Fibroblast of mammary gland (primary cell): ENCODE measurements at places on chromosomes 3 and 15.

GRCh38 chr3:152583963-152584362 is 251.0 kb upstream of the P2RY1 start:
- DNase-seq: peak; percentile 72

DNA sequence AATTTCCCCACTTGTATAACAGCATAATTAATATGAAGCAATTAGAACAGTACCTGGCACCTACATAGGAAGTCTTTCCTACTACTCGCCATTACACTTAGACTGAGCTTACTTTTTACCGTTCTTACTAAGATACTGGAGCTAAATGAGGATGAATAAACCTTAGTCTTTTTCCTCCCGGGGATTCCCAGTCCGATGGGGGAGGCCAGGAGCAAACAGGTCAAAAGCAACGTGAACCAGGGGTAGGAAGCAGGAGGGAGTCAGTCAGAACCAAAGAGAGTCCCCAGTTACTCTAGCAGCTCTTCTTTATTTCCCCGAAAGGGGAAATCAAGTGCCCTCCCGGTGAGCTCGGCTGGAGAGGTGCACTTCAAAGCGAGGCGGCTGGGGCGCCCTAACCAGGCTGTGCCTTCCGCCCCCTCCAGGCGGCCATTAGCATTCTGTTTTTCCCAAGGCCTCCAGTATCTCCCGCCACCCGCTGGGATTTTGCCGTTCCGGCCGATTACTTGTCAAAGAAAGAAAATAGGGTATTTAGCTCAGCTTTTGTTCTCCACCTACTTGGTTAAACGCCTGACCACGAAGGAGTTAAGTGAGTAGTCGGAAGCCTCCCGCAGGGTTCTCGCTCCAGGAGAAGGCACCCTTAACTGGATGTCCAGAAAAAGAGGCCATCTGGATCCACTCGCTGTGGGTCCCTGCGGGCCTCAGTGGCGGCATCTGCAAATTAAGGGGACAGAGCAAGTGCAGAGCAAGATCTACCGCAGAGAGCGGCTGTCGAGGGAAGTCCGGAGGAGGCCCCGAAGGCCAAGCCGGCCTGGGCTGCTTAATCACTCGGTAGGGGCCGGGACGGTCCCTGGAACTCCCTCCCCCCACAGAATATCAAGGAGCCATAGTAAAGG is 6.3 kb upstream of the EOMES start:
- no peak for DNase-seq

DNA sequence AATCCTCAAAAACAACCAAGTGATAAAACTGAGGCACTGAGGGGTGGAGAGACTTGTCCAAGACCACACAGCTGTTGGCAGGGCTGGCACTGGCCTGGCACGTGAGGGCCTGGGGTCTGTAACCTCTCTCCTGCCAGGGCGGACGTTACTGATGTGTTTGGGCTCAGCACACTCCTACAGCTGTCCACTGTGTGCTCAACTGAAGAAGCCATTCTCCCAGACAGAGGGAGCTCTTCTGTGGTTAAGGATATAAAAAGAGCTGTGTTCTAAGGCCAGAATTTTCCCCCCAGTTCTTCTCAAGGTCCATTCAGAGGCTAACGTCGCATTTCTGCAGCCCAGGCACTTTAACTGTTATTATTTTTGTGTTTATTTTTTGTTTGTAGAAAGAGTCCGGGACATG is 429.0 kb upstream of the ATP11B start:
- no peak for DNase-seq

DNA sequence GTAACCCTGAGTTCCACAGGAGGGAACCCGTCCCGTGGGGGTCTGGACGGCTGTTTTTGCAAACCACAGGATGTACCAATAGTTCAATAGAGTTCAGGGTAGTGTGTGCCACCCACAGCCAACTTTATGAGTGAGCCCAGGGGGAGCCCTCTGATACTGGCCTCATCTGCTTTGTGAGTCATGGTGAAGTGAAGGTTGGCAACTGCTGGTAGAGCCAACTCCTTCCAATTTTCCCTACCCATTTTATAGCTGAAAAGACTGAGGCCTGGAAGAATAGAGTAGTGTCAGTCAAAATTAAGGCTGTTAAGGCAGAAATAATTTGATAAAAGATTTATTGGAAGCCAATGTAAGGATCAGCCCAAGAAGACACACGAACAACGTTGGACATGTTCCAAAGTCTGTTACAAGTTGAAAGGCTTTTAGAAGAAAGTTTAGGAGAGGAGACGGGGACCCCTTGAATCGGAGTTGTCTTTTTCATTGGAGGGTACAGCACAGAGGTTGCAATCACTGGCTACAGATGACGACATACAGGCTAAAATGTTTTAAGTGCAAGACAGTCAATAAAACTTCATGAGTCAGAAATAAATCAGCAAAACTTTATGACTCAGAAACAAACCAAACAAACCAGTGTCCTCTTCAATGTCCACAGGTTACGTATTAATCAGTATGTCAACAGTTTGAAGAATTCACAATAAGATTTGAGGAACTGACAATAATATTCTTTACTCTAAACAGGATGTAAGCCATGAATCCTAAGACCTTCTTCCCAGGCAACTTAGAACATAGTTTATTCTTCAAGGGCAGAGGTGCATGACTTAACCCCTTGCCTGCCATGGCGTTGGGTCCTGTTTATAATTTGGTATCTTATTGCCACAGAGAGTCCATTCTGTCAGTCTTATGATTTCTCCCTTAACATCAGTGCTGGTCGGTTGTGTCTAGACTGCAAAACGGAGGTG is 62.9 kb upstream of the NR2E3 start:
- DNase-seq: peak; percentile 95

DNA sequence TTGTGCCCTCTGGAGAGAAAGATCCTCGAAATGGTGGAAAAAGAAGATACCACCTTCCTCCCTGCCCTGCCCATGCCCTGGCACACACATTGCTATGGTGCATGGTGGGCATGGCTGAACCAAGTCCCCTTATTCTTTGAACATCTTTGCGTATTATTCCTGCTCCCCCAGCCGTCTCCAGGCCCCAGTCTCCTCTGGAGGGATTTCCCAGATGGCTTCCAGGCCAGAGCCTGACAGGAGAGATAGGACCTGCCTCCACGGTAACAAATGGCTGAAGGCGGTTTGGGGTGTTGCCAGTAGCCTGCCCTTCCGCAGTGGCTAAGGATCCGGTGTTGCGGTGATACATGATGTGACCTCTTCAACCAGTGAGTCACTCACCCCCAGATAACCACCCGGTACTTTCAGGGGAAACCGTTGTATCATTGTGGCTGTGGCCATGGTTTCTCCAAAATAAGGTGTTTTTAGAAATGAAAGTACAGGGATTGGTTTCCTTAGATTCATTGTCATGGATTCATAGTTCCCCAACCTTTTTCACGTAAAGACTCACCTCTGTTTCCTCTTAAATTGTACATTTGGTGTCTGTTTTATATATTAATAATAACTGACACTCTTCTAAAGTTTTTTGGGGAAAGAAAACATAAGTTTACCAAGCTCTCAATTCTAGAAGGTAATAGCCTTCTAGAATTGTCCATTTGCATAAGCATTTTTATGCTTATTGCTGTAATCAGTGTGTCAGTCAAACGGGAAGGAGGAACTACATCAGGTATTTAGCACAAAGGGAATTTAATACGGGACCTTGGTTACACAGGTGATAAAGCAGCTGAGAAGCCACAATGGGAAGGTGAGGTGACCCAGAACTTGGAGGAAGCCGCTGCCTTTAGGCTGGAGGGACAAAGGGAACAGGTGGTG is 25.9 kb downstream of the SMAD3 start:
- DNase-seq: peak; percentile 97

DNA sequence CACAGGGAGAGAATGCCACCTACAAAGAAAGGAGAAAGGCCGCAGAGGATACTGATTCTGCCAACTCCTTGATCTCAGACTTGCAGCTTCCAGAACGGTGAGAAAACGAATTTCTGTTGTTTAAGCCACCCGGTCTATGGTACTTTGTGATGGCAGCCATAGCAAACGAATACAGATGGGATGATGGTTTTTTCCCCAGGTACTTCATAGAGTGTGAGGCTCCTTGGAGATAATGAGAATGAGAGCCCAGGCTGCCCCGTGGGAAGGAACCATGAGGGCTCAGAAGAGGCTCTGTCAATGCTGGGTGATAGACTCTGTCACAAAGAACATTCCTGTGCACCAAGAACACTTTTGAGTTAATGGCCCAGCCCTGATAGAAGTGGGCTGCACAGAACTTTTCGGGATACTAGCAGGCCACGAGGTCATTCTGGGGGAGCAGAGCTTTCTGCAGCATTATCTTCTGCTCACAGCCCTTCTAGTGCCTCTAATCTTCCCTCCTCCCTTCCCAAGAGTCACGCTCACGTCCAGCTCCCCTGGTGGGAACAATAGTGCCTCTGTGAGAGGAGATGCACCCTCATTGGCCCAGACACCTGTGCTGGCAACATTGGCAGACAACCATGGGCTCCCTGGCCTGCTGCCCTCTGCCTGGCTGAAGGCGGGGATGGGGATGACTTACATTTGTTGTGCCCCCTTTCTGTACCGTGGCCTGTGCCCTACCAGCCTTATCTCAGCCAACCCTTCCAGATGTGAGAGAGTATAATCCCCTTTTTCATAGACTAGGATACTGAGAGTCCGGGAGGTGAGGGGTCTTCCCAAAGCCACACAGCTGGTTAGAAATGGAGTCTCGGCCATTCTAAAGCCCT is 5.2 kb upstream of the RLBP1 start:
- no peak for DNase-seq

GRCh38 chr3:115401851-115402501 is 221.3 kb upstream of the GAP43 start:
- peak; percentile 70 for DNase-seq

DNA sequence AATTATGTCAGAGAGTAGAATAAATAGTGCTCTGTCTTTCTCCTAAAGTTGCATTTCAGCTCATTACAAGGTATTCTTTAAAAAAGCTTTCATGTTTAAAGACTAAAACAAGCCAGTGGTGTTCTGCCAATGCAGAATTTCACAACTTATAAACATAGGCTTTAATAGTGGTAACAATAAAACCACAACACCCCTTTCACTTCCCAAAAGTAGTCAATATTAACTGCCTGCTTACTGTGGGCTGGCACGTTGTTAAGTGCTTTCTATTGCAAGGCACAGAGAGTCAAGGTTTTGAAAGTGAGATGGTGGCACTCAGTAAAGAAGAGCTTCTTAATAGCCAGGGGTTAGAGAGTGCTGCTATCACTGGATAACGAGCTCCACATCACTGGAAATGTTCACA is 8.4 kb upstream of the RTP1 start:
- no peak for DNase-seq

DNA sequence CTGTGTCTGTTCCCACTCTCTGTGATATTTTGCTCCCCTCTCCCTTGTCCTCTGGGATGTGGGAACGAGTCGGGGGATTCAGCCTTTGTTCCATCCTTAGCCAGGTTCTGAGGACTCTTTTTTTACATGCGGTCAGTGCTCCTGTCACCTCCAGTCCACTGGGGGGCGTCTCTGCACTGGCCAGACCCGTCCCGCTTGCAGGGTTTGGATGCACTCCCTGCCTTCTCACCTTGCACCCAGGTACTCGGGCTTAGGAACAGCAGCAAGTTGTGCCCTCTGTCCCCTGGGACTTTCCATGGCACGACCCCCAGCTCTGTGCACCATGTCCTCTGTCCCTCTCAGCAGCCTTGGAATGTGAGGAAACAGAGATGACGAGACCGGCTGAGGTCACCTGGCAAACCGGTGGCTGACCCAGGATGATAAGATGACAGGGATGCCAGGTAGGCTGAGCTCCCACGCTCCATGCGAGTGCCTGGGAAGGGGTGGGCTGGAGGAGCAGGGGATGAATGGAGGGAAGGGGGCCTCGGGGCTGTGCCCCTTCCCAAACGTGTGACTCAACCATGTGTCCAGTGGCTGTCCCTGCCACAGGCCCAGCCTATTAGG is 27.3 kb upstream of the FGD5 start:
- peak; percentile 38 for DNase-seq

DNA sequence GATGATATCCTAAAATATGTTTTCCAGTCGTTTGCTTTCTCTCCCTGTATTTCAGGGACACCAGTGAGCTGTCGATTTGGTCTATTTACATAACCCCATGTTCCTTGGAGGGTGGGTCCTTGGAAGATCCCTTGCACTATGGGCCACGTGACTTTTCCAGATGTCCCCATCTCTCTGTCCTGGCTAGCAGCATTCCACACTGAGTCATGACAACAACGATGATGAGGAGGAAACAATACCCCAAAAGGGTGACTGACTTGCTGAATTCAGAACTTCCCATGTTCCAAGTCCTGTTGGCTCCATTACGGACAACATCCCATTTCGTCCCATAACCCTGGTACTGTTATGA is 134.3 kb downstream of the NSMCE3 start:
- peak; percentile 28 for DNase-seq

- DNase-seq: no peak
These were observed 44.8 kb upstream of the CCDC174 start for GRCh38 chr3:14606669-14607339.

- no peak for DNase-seq
These were observed 31.0 kb downstream of the NEK4 start for GRCh38 chr3:52739730-52740129.

DNA sequence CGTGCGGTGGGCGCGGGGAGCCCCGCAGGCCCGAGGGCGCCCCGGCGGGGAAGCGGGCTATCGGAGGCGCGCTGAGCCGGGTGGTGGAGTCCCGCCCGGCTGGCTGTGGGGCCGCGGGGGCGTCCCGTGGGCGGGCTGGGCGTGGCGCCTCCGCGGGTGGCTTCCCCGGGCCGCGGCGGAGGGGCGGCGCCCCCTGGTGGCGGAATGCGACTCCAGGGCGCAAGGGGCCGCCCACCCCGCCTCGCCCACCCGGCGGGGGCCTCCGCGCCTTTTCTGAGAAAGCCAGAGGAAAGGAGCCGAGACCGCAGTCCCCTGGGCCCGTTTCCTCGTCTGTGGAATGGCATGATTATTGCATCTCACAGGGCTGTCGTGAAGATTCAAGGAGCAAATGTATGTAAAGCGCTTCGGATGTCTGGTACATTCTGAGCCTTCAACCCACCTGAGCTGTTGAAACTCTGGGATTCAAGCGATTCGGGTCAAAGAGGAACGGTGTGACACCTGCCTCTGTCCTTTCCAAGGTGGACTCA is 31.9 kb upstream of the RAB6B start:
- no peak for DNase-seq

- DNase-seq: peak; percentile 31
These were observed 67.4 kb downstream of the SNRPN start for GRCh38 chr15:25022233-25022632.

DNA sequence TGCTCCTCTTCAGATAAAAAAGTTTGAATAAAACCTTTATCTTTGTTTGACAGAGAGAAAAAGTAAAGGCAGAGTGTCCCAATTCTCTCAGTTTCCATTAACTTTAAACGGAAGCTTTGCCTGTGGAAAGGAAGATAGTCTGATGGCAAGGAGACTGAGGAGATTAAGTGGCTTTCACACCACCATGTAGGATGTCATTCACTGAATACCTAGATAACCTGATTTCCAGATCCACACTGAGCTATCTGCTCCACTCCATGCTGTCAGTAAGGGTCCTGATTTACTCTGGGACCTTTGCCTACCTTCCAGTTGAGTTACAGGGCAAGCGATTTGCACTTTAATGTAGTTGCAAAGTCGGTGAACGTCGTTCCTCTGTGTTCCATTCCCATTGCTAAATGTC is 233.4 kb upstream of the TBL1XR1 start:
- no peak for DNase-seq
